ENCODE measurements at places on chromosomes 16 and 17. TPM values are rescaled to one million over a fixed set of nuclear protein-coding genes. Genes with fewer than 3 reads are reported as not detected.

GRCh38 chr17:8954339-8954738 is 11.2 kb downstream of the PIK3R5 start:
- no peak for DNase-seq

DNA sequence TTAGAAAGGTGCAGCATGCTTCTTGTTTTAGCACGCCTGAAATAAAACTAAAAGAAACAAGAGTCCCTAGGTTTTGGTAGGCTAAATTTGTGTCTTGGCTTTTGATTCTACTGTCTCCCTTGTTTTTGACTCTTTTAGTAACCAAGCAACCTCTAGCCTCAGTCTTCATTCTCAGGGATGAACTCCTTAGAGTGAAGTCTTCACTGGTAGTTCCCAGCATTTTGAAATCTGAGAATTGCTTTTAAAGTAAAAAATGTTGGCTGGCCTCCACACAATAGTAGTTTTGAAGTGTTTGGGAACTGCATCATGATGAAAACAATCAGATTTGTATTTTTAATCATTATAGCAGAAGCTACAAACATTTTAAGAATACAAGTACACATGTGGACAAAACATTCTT is 6.1 kb upstream of the CDR2 start:
- DNase-seq: no peak

DNA sequence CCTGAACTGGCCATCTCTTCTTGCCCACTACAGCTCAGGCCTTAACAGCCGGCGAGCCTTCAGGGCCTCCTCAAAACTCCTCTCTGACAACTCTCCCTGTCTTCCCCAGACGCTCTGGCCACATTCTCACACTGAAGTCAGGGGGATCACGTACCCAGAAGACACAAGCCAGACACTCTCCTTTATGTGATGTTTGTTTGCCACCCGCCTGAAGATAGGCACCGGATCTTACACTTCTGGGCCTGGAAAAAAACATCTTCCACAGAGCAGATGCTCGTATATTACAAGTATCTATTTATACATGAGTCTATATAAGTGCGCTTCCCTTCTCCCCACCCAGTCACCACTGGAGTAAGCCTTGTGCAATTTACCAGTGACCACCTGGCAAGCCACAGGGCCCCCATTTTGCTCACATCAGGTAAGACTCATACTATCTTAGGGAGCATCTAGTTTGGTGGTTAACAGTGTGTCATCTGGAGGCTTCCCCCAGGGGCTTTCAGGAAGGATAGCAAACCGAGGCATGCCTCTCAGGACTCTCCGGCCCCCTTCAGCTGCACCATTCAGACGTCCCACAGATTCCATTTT is 349.4 kb downstream of the SOX9 start:
- DNase-seq: no peak

DNA sequence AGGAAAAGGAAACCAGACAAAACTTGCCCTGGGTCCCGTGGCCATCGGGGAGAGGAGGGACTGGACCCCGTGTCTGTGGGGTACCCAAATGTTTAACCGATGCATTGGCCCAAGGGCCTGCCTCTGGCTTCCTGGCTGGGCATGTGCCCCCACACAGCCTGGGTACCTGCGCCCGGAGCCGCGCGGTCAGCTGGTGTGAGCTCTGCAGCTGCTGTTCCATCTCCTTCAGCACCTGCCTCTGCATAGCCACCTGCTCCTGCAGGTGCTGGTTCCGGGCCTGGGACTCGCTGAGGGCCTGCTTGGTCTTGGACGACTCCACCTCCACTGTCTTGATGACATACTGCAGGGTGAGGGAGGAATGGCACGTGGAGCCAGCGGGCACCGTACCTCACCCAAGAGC is 31.9 kb downstream of the KIFC3 start:
- DNase-seq: no peak

The BCAS3 gene
- 56.2 TPM for polyA plus RNA-seq

The NTN1 gene
- polyA plus RNA-seq: 2.2 TPM

Data from brain (organoid and tissue), 16 donors.